ENCODE measurements at places on chromosomes 6 and 20. TPM values are rescaled to one million over a fixed set of nuclear protein-coding genes. Genes with fewer than 3 reads are reported as not detected.

- no peak for DNase-seq
These were observed 85.0 kb downstream of the PLCG1 start for GRCh38 chr20:41222296-41222695.

- DNase-seq: no peak
These were observed 52.6 kb upstream of the GCM1 start for GRCh38 chr6:53201270-53201669.

DNA sequence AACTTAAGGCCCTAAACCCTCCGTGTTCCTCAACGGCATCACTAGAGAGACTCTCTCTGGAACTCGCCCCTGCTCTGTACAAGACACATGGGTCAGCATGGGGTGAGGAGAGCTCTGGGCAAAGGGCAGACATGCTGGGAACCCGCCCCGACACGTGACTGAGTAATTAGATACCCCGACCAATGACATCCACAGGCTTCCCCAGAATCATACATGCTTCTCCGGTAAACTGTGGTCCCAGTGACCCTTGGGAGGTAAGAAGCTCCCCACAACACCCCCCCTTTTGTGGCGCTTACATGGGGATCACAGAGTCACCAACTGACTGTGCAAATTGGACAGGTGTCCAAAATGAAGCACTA lies 31.7 kb upstream of the RPS6KA2 start:
- DNase-seq: no peak

DNA sequence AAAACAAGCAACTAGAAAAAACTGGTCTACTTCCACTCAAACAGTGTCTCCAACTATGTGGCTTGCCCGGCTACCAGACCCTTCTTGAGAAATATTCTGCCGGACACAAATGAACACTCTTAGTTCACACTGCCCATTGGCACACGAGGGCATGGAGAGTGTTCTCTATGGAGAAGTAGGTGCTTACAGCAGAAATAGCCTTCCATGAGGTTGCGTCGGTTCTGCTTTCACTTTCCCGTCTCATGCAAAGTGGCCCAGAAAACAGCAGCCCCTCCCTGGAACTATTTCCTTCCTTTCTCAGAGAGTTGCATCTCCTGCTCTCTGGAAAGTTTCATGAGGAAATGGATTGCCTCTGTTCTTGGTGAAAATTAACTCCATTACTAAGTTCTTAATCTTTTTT lies 9.5 kb upstream of the HLA-DOA start:
- DNase-seq: peak; percentile 66

GRCh38 chr6:11653028-11653583 lies 115.6 kb downstream of the TMEM170B start:
- peak; percentile 42 for DNase-seq

DNA sequence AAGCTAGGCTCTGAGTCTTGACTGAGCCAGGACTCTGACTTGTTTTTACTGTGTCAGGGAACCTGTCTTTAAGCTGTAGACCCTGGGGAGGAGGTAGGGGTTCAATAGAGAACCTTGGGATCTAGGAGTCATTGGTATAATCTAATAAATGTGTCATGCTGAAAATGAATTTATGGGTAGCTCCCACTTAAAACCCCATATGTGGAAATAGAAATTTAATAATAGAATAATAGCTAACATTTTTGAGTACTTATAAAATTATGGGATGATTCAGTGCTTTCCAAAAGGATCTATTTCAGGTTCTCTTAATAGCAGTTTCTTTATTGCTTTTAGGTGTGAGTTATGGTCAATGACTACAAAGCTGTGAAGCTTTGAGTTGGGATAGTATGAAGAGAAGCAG lies 41.7 kb downstream of the CTNNBL1 start:
- DNase-seq: no peak

- DNase-seq: no peak
These were observed 4.6 kb downstream of the TFAP2D start for GRCh38 chr6:50717734-50718457.

- no peak for DNase-seq
These were observed 25.4 kb downstream of the PTK7 start for GRCh38 chr6:43101497-43101896.

- DNase-seq: peak; percentile 60
These were observed 1.7 kb upstream of the TCP11 start for GRCh38 chr6:35142588-35143569.

DNA sequence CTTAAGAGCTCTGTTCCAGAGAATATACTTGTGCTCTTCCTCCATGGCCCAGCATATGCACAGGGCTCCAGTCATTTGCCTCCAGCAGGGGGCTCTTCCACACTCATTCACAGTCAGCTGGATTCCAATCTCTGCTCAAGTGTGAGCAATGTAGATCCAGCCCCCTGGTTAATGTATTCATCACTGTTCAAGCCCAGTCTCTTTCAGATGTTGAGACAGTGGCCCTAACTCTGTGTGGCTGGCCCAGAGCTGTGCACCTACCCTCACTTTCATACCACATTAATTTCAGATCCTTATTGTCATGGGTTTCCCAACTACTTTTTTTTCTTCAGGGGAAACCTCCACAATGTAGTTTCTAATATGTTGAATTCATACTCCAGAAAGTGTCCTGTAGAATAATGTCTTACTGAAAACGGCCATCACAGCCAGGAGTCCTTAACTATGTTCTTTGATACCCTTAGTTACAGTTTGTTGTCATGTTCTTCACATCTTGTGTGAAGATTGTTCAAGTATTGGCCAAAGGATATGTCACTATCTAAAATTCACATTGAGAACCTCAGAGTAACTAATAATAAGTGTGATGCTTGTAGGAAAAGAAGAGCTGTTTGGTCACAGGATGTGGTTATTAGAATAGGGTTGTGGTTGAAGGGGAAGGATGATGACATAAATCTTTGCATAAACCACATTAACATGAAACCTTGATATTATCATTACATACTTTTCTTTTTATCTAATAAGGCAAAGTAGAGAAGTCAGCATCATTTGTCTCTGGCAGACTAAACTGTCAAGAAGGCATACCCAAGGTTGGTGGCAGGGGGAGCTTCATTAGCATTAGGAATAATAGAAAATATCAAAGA lies 14.4 kb upstream of the HLA-DQA1 start:
- DNase-seq: peak; percentile 59

DNA sequence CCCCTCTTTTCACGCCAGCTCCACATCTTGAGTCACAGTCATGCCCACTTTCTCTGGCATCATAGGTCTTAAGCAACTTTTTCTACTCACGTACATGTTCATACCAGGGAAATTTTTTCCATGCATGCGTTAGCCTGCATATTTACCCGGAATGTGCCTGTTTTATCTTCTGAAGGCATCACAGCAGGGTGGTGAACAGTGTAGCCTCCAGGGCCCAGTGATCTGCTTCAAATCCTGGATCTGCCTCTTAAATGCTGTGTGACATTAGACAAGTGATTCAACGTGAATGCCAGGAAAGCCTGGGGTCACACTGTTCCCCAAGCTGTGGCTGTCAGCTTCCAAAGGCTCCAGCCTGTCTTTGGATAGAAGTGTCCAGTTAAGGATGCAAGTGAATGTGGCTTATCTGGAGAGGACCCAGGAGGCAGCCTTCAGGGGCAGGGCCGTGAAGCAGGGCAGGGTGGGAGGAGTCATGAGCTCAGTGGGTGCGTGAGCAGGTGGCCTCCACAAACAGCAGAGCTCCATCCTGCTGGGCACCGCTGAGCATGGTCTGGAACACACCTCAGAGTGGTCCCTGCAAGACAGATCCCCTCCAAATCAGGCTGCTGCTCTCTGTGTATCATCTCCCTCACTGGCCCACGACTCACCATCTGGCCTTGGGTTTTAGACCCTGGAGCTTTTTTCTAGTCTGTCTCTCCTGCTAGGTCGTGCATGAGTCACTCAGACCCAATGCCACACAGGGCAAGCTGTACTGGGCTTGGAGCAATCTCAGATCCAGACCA lies 30.4 kb upstream of the CD93 start:
- no peak for DNase-seq

- DNase-seq: no peak
These were observed 88.3 kb downstream of the DLL1 start for GRCh38 chr6:170202416-170203135.

GRCh38 chr6:53290537-53291510 lies 57.9 kb downstream of the ELOVL5 start:
- no peak for DNase-seq

- no peak for DNase-seq
These were observed 62.6 kb downstream of the SRC start for GRCh38 chr20:37408302-37409193.

- DNase-seq: no peak
These were observed 425.5 kb downstream of the TENT5A start for GRCh38 chr6:81326881-81327561.

GRCh38 chr20:14336686-14337085 lies 726 bp downstream of the FLRT3 start:
- no peak for DNase-seq

GRCh38 chr20:60993433-60994044 lies 258.5 kb upstream of the CDH4 start:
- DNase-seq: no peak

GRCh38 chr6:110181131-110182030 lies 1.2 kb downstream of the CDC40 start:
- DNase-seq: no peak

GRCh38 chr20:48163505-48163904 lies 378.2 kb upstream of the SULF2 start:
- DNase-seq: no peak

DNA sequence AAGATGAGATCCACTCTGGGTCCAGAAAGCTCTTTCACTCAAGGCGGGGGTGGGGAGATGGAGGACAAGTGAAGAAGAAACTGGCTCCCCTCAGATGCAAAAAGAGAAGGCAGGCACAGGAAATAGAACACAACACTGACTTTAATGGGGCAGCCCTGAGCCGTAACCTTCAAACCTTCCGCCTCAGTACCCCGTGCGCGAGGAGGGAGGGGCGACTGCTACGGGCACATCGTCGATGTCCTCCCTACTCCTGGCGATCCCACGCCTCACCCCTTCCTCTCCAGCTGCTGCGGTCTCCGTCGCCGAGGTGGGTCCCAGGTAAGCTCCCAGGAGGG lies 3.9 kb downstream of the SPEF1 start:
- DNase-seq: no peak

DNA sequence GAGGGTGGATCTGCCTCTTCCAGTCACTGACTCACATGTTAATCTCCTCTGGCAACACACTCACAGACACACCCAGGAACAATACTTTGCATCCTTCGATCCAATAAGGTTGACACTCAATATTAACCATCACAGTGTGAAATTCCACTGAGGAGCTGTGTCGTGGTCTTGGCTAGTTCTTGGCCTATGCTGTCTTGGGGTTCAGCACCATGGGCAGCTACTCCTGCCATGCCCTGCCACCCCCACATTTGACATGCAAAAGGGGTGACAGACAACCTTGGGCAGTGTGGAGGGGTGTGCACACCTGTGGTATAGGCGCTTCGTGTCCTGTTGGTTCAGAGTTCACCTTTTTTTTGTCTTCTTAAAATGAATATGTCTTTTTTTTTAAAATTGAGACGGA lies 25.8 kb downstream of the ANKRD6 start:
- DNase-seq: no peak

DNA sequence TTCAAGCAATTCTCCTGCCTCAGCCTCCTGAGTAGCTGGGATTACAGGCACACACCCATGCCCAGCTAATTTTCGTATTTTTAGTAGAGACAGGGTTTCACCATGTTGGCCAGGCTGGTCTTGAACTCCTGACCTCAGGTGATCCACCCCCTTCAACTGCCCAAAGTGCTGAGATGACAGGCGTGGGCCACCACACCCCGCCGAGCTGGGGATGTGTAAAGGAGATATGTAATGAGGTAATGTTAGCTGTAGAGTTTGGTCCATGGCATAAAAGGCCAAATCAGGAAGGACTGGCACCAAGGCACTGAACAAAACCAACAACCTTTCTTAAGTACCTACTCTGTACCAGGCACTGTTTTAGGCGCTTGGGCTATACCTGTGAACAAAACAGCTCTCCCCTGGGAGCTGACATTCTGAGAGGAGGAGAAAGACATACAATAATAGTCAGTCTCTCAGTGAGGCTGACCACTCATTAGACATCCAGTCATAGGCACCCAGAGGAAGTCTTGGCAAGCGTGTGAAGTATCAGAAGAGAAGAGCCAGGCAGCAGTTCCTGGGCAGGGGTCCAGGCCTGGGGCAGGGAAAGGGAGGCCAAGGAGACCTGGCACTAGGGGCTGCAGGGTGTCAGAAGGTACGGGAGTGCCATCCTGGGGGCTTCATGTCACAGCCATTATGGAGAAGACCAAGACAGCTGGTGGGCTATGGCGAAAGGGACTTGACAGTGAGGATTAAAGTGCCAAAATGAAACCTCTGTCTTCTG lies 164.8 kb upstream of the DTNBP1 start:
- no peak for DNase-seq

DNA sequence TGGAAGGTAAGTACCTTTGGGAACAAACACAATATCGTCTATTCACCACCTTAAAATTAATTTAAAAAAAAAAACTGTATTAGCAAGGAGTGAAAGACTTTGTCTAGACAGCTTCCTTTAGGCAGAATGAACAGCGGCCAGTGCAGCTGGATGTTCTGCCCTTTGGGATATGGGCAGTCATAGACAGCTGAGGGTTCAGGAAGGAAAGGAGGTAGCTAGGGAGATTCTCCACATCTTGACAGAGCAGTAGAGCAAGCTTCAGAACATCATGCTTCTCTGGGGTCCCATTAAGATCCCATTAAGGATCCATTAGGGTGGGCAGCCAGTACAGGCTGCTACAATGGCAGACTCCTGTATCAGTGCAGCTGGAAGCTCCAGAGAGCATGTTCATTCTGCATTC lies 46.5 kb upstream of the PLCB4 start:
- DNase-seq: no peak

DNA sequence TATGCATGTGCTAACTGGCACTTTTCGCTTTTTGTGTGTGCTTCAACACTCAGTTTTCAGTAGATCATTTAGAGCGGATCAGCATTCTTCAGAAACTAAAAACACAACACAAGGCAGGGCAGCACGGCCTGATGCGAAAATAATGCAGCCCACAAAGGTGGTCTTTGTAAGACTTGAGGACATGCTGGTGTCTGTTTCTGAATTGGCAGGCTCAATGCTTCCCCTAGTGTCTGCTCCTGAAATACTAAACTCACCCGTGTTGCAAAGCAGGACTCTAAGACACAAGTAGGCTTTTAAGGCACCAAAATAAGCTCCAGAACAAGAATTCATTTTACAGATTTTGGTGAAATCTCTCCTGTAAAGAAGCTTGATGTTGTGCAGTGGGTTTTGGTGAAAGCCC lies 676.5 kb downstream of the TENT5A start:
- DNase-seq: no peak

The NKX2-2 gene
- total RNA-seq: not detected

The TBC1D32 gene
- total RNA-seq: 8.4 TPM

The CPNE5 gene
- total RNA-seq: not detected

The XKR7 gene
- total RNA-seq: not detected

The EBF4 gene
- total RNA-seq: 6.6 TPM

The CST1 gene
- total RNA-seq: 1.2 TPM

The TP53TG5 gene
- total RNA-seq: 0.52 TPM

The GTSF1L gene
- not detected for total RNA-seq

The RIMS1 gene
- total RNA-seq: 1.4 TPM

The BTN1A1 gene
- not detected for total RNA-seq

The APOBEC2 gene
- not detected for total RNA-seq

The NOX3 gene
- not detected for total RNA-seq

The TNFRSF6B gene
- total RNA-seq: not detected

The PPP1R3G gene
- 0.20 TPM for total RNA-seq
